Thymus (tissue), 14 donors: ENCODE measurements at places on chromosomes 12 and 14. TPM values are rescaled to one million over a fixed set of nuclear protein-coding genes. Genes with fewer than 3 reads are reported as not detected.

Gene DEGS2
- polyA plus RNA-seq, result 2.1 TPM

Gene COX8C
- polyA plus RNA-seq, result not detected

Gene MIP
- polyA plus RNA-seq, result 0.02 TPM

Gene PIWIL1
- 0.05 TPM for polyA plus RNA-seq

Gene KLHL33
- 0.64 TPM for polyA plus RNA-seq

Gene NGB
- polyA plus RNA-seq, result 0.41 TPM

Gene TC2N
- polyA plus RNA-seq, result 23.9 TPM

Gene PRR4
- polyA plus RNA-seq, result 6.4 TPM
